Stimulated activated CD8-positive, alpha-beta memory T cell treated with anti-CD3 and anti-CD28 coated beads, Interleukin-15, amount 100 ng/mL, for 4 hours (primary cell): ENCODE measurements at places on chromosomes 16 and 17.

DNA sequence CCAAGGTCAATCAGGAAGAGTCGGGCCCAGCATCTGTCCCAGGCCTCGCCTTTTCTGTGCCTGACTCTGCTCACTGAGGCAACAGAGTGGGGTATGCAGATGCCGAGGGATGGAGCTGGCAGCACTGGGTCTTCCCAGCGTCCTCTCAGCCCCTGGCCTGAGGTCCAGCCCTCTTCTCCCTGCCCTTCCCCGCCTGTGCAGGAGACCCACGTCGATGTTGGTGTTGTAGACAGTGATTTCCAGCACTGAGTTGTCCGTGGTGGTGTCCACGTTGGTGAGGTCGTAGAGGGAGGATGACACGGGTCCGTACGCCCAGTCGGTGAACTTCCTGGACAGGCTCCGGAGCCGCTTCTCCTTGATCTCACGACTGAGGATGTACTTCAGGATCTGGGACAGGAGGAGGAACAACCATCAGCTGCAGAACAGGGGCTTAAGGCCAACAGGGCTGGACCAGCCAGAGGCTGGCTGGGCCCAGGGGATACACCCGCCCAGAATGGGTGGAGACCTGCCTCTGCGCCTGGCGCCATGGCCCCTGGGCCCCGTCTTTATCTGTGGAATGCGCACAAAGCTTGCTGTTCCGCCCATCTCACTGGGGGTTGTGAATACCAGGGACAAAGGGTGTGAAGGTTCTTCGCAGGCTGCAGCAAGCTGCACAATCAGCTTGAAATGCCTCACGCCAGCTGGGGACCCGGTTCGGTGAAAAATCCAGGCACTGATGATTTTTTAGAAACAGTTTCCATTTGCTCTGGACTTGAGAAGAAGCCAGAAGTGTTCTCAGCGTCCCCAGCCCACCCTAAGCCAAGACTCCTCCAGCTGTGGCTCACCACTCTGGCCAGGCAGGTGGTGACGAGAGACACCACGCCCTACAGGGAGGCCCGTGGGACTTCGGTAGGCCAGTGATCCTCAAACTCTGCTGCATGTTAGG is 27.5 kb downstream of the TRPV3 start:
- no peak for DNase-seq

- DNase-seq = no peak
These were observed 25.6 kb downstream of the MRM3 start for GRCh38 chr17:807523-808294.

- no peak for DNase-seq
These were observed 76.3 kb downstream of the GAS7 start for GRCh38 chr17:10121971-10122707.

DNA sequence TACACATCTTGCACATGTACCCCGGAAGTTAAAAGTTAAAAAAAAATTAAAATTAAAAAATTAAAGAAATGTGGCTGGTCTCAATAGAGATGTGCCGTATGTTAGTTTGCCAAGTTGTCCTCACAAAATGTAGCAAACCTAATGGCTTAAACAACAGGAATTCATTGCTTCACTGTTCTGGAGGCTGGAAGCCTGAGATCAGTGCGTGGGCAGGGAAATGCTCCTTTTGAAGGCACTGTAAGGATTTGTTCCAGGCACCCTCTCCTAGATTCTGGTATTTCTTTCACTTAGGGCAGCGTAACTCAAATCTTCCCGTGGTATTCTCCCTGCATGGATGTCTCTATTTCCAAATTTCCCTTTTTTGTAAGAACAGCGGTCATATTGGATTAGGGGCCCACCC is 32.7 kb upstream of the MON1B start:
- no peak for DNase-seq

- DNase-seq = no peak
These were observed 39.3 kb downstream of the MYO18A start for GRCh38 chr17:29140631-29141513.

- no peak for DNase-seq
These were observed 171.4 kb upstream of the DYNLRB2 start for GRCh38 chr16:80369138-80369958.

GRCh38 chr17:61808442-61808841 is 54.9 kb downstream of the BRIP1 start:
- DNase-seq = no peak

- no peak for DNase-seq
These were observed 35.8 kb downstream of the CDH1 start for GRCh38 chr16:68772871-68773270.

DNA sequence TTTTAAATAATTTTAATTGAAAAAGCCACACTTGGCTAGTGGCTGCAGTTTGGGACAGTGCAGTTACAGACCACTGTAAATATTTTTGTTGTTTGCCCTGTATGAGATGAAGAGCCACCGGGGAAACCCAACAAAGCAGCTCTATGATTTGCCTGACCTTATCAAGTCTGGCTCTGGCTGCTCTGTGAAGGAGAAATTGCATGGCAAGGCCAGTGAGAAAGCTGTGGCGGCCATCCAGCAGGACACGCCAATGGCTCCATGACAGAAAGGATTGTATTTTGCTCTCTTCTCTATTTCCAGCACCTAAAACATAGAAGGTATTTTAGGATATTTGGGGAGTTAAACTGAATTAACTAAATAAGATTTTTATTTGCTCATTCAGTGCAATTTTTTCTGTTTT is 330.0 kb upstream of the DYNLRB2 start:
- DNase-seq = no peak

GRCh38 chr16:53913920-53914319 is 210.0 kb downstream of the FTO start:
- DNase-seq = no peak

DNA sequence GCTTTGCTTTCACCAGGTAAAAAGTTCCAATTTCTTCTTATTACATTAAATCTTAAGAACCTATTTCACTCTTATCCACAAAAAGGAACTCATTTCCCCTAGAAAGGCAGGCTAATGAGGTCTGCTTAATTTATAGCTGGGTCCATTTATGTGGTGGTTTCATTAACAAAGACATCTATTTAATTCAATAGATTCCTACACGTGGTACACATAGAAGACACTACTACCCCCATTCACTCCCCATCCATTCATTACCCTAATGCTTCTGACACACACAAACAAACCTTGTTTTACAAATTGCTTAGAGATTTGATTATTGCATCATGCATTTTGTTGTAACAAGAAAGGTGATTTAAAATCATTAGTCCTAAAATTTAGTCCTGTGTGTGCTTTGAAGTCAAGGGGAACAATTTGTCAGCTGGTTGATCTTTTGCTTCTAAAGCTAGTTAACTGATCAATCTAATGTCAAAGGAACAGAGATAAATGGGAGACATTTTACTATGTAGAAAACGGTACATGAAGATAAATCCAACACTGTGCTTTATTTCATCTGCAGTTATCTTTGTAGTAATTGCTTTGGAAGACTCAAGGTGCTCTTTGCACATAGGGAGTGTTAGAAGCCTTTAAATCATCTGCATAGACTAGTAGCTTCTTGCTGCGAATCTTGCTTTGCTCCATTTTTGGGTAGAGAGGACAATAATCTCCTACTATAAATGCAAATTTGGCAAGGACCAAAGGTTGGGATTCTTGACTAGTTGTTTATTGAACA is 379.2 kb downstream of the CDH11 start:
- DNase-seq = no peak

- DNase-seq = no peak
These were observed 17.2 kb upstream of the CACNG1 start for GRCh38 chr17:67027031-67027628.

- no peak for DNase-seq
These were observed 186.0 kb upstream of the FOXF1 start for GRCh38 chr16:86324320-86324719.

DNA sequence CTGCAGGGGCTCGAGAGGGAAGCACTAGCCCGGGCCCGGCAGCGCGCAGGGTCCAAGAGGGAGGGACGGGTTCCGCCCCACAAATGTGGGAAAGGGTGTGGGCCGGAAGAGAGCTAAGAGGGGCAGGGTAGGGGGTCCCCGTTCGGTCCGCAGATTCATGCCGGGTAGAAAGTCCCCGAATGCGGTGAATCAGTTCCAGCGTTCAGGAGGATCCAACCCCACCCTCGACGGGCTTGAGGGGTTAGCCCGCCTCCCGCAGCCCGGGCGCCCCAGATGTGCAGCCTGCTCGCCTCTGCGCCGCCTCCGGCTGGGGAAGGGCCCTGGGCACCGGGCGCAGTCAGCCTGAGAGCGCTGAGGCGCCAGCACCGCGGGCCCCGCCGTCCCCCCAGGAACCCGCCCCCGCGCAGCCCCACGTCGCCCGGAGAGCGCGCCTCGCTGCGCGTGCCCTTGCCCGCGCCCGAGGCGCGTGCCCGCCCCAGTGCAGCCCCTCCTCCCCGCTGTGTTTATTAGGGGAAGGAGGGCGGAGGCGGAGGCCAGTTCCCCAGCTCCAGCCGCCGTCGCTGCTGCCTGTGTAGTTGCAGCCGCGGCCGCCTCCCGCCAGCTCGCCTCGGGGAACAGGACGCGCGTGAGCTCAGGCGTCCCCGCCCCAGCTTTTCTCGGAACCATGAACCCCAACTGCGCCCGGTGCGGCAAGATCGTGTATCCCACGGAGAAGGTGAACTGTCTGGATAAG is at the start of gene LASP1:
Gene LASP1 (plus strand): TSS at position 533 of the 733 bp plus-strand sequence. CDS start 132 bp downstream, at position 665.
- DNase-seq = peak; percentile 66

DNA sequence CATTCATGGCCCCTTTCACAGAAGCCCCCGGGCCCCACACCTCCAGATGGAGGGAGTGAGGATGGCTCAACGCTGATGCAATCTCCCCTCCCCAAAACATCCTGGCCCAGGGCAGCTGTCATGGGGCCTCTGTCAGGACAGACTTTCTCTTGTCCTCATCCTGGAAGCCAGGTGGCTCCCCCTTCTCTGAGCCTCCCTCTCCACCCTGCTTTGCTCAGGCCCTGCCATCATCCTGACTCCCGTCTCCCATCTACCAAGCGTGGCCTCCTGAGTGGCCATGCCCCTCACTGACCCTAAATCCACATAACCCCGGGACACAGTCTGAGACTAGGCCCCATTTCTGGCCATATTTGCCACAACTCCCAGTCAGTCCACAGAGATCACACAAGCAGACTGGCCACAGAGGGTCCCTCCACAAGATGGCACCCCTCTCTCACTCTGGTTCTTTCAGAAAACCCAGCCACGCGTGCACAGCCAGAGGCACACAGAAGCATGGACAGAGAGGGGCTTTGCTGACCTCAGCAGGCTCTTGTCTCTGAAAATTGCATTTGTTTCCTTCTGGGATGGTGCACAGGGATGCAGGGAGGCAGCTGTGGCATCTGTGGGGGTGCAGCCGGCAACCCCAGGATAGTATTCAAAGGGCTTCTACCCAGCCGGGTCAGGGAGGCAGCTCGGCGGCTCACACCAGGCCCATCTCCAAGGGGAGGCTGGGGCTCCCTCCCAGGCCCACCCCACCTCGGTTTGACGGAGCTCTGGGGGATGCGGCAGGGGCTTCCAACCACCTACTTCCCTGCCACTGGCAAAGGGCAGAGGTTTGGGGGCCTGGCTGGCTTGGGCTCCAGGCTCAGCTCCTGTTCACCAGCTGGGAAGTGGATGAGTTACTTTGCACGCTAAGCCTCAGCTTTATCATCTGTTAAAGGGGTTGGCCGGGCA is 16.9 kb downstream of the DOC2B start:
- no peak for DNase-seq

DNA sequence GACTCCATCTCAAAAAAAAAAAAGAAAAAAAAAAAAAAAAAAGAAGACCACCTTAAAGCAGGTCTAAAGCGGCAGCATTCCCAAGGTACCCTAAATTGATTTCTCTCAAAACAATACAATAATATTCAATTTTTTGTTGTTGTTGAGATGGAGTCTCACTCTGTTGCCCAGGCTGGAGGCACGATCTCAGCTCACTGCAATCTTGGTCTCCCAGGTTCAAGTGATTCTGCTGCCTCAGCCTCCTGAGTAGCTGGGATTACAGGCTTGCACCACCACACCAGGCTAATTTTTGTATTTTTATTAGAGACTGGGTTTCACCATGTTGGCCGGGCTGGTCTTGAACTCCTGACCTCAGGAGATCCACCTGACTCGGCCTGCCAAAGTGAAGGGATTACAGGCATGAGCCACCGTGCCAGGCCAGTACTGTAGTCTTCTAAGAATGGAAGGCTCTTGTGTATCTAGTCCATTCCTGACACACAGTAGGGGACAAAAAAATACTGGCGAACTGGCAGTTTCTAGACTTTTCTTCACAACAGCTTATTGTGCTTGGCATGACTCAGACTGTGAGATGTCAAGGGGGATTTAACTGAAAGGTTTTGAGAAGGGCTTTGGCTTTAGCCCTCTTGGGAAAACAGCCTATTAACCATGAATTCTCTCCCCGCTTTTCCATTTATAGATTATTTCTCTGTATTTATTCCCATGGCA is 17.3 kb downstream of the CDR2 start:
- no peak for DNase-seq

GRCh38 chr17:41015454-41015853 is 6.5 kb upstream of the KRTAP3-1 start:
- no peak for DNase-seq

GRCh38 chr16:4200000-4200780 is 41.7 kb downstream of the SRL start:
- DNase-seq = no peak

DNA sequence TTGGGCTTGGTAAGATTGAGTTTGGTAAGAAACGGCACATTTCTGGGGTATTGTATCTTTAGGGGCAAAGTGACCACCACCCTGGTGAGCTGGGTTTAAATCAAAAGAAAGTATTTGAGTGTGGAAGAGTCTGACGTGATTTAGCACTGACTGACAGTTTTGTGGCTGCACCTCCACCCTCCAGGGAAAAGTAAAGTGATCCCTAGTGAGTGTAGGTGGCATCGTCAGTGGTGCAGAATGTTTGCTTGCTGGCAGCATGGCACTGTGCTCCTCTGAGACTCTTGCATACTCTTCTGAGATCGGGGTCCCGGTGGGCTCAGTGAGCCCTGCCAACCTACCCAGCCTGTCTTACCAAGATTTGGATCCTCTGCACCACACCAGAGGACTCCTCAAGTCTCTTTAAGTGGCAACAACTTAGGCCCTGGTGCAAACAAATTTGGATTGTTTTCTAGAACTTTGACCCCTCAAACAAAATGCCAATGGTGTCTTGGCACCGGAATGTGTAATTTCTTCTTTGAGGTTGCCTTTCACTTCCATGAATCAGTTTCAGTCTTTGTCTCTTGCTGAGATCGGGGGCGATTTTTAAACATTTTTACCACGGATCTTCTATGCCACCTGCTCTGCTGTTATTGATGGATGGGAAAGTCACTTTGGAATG is 2.8 kb downstream of the PRKCB start:
- no peak for DNase-seq

DNA sequence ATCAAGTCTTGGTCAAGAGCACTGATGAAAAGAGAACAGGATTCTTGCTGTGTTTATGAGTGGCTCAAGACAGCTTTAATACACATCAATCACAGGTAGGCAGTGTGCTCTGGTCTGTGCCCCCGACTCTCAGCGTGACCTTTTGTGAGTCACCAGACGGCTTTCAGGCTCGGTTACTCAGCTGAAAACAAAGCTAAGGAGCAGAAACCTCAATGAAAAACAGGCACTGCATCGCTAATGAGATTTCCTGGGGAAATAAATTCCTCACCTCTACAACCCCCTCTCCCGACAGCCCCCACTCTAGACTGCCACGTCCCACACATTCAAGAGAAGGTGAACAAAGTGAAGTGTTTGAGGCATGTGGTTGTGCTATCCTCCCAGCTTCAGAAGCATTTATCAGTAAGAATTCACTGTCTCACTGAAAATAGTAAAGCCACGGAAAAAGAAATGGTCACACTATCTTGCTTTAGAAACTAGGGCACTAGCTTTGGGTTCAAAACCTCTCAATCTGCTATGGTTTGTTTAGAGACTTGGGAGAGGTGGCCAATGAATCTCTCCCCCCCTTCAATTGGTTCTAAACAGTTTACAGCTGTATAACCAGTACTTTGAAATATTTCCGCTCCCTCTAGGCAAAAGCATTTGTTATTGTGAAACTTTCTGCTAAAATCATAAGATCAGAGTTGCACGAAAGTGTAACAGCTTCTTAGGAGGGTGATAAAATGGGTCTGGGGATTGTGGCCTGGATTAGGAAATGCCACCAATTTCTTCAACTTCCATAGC is 199.5 kb upstream of the PMFBP1 start:
- no peak for DNase-seq
